Purkinje cell (primary cell): ENCODE measurements at places on chromosomes 2 and 18. TPM values are rescaled to one million over a fixed set of nuclear protein-coding genes. Genes with fewer than 3 reads are reported as not detected.

Gene TCF23
- not detected in 2 replicates for polyA plus RNA-seq

Gene CLASP1
- 210 and 282 TPM in 2 replicates for polyA plus RNA-seq

Gene IL1A
- polyA plus RNA-seq, result not detected in 2 replicates

Gene TUBA3D
- 2.8 TPM in 1 of 2 replicates, not detected in the other for polyA plus RNA-seq

Gene KCNG2
- not detected in 2 replicates for polyA plus RNA-seq

Gene GAL3ST2
- not detected in 2 replicates for polyA plus RNA-seq

Gene DCDC2C
- not detected in 2 replicates for polyA plus RNA-seq

Gene BMP10
- not detected in 2 replicates for polyA plus RNA-seq

Gene PRKAG3
- polyA plus RNA-seq, result not detected in 2 replicates

Gene GNAL
- polyA plus RNA-seq, result 2.7 and 5.0 TPM in 2 replicates

Gene APCDD1
- 1.1 and 3.3 TPM in 2 replicates for polyA plus RNA-seq

Gene SLC14A1
- polyA plus RNA-seq, result 0.87 TPM in 1 of 2 replicates, not detected in the other

Gene TMEM198
- 0.97 and 0.99 TPM in 2 replicates for polyA plus RNA-seq

Gene RAD51AP2
- polyA plus RNA-seq, result 0.46 TPM in 1 of 2 replicates, not detected in the other

Gene CCDC121
- polyA plus RNA-seq, result 2.7 and 3.4 TPM in 2 replicates

Gene C2orf15
- 1.5 and 4.8 TPM in 2 replicates for polyA plus RNA-seq

Gene SAG
- polyA plus RNA-seq, result not detected in 2 replicates

Gene MOCOS
- not detected in 2 replicates for polyA plus RNA-seq

Gene CHRND
- polyA plus RNA-seq, result not detected in 2 replicates

Gene MORN2
- 448 and 577 TPM in 2 replicates for polyA plus RNA-seq

Gene RIT2
- 15.9 and 21.0 TPM in 2 replicates for polyA plus RNA-seq

Gene CLEC4F
- not detected in 2 replicates for polyA plus RNA-seq

Gene YES1
- 2.1 and 4.1 TPM in 2 replicates for polyA plus RNA-seq

Gene MATN3
- polyA plus RNA-seq, result 0.65 TPM in 1 of 2 replicates, not detected in the other

Gene KIF1A
- polyA plus RNA-seq, result 23.0 and 31.6 TPM in 2 replicates

Gene DUSP2
- 2.7 TPM in 1 of 2 replicates, not detected in the other for polyA plus RNA-seq

Gene GKN1
- polyA plus RNA-seq, result 2.8 and 5.7 TPM in 2 replicates

Gene VWA3B
- polyA plus RNA-seq, result 0.04 and 0.60 TPM in 2 replicates

Gene REG3A
- polyA plus RNA-seq, result not detected in 2 replicates

Gene SLC11A1
- polyA plus RNA-seq, result not detected in 2 replicates

Gene LYPD6B
- polyA plus RNA-seq, result not detected in 2 replicates

Gene GLB1L
- 0.46 and 3.0 TPM in 2 replicates for polyA plus RNA-seq

Gene MAT2A
- polyA plus RNA-seq, result 56.5 and 69.3 TPM in 2 replicates

Gene MPPE1
- polyA plus RNA-seq, result 56.2 and 71.5 TPM in 2 replicates

Gene MFSD2B
- not detected in 2 replicates for polyA plus RNA-seq

Gene TMEFF2
- polyA plus RNA-seq, result 101 and 128 TPM in 2 replicates

Gene MEP1B
- polyA plus RNA-seq, result not detected in 2 replicates

Gene SCYGR4
- polyA plus RNA-seq, result not detected in 2 replicates

Gene CMPK2
- not detected in 2 replicates for polyA plus RNA-seq

Gene REG3G
- not detected in 2 replicates for polyA plus RNA-seq

Gene HOXD10
- polyA plus RNA-seq, result not detected in 2 replicates

Gene MAL
- 60.2 and 73.7 TPM in 2 replicates for polyA plus RNA-seq

Gene DSG2
- not detected in 2 replicates for polyA plus RNA-seq

Gene RAPH1
- 5.1 and 8.4 TPM in 2 replicates for polyA plus RNA-seq

Gene KCNIP3
- polyA plus RNA-seq, result 4.2 TPM in 1 of 2 replicates, not detected in the other

Gene REEP1
- polyA plus RNA-seq, result 144 and 206 TPM in 2 replicates
